ENCODE measurements at places on chromosomes 5 and 9.
A peak's percentile ranks its signal among the peaks of the same experiment; 100 is the strongest.

GRCh38 chr9:103397868-103398600, 402.9 kb downstream of the CYLC2 start:
- DNase-seq = peak; percentile 11

- no peak for DNase-seq
Observed at GRCh38 chr5:159514229-159514810, 184.0 kb upstream of the IL12B start.

GRCh38 chr5:44426944-44427343, 37.7 kb upstream of the FGF10 start:
- no peak for DNase-seq

- no peak for DNase-seq
Observed at GRCh38 chr5:130035388-130035787, 131.1 kb downstream of the CHSY3 start.

- no peak for DNase-seq
Observed at GRCh38 chr5:100161868-100162267, 373.3 kb upstream of the FAM174A start.

DNA sequence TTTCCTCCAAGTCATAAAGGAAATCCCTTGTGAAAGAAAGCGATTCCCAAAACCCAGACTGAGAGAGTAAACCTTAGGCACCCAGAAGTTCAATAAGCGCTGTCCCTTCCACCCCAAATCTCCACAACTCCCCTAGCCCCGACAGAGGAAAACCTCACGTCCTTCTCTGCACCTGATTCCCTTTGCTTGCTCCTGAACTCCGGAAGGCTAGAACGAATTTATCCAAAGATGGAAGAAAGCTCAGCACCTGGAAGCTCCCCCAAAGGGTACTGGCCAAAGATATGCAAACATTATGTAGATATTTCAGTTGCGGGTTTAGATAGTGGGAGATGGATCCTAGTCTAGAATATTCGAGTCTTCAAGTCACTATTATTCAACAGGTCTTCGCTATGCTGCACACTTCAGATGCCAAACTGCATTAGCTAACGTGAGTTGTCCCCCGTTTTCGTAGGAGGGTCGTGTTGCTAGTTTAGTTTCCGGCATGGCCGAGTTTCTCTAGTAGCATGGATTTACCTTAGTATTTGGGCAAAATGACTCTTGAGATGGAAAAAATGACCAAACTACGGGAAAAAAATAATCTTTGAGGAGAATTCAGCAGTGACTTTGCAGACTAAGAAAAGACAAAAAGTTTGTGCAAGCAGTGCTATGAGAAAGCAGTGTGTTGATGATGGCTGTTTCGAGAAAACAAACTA, 27.7 kb downstream of the NR2F1 start:
- DNase-seq = no peak

DNA sequence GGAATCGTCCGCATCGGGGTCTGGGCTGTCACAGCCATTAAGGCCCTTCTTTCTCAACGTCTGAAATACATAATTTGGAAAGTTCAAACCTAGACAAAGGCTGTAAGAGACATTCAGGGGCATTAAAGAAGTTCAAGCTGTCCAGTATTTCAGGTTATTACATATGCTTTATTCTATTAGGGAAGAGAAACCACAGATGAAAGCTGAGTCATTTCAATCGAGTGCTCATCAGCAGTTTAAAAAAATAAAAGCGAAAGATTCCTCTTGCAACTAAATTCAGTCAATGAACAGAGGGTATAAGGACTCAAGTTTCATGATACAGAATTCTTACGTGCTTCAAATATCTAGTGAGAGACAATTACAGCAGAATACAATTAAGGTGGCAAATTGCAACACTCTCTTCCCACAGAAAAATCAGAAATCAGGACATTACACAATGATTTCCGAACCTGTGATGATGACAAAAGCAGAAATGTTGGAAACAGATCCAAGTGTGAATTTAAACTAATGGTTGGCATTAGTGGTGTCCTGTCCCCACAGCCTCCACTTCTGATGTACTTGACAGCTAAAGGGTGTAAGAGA, 121.6 kb downstream of the MEF2C start:
- no peak for DNase-seq

DNA sequence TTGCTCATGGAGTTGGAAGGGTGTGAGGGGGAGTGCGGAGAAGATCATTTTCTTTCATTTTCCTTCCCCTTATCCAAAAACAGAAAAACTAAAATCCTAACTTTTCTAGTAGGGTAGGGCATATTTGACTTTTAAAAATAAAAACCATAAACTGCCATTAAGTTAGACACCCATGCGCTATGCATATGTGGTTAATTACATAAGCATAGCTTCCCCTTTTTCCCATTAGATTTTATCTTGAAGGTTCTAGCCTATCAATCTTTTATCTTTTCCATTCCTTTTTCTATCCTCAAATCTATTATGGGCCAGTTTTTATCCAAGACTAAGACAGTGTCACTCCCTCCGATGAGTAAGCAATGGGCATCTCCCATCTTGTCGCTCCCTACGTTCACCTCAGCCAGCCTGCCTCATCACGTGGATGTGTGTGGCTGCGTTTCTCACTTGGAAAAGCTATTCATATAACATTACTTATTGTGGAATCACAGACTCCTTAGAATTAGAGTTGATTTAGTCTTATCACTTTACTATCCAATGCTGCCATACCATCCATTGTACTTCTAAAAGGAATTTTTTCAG, 49.2 kb downstream of the PCSK5 start:
- DNase-seq = no peak

DNA sequence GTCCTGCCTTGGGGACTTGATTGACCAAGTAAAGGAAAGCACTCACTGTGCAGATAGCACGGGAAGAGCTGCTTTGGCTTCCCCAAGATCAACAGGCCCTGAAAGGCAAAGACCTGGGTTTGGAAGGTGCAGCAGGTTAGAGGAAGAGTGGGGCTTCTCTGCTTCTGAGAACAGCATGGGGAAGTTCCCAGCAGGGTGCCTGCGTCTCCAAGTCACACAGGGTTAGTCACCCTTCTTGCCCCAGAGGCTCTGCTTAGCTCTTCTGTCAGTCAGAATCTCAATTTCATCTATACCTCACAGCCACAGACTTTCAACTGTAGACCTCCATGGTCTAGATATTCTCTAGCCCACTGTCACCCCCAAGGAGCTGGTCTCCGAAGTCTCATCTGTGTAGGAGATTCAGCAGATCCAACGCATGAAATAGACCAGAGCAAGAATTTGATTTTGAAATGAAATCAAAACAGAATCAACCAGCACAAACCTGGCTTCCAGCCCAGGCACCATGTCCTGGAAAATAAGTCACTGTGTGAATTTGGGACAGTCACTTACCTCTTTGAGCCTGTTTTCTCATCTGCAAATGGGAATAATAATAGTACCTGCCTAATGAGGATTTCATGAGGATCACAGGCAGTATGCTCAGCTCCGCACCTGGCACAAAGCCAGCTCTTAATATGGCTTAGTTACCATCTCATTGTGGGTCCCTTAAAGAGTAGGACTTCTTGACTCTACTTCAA, 64.0 kb downstream of the SFXN1 start:
- no peak for DNase-seq

GRCh38 chr9:35500130-35500748, 10.3 kb downstream of the RUSC2 start:
- no peak for DNase-seq

DNA sequence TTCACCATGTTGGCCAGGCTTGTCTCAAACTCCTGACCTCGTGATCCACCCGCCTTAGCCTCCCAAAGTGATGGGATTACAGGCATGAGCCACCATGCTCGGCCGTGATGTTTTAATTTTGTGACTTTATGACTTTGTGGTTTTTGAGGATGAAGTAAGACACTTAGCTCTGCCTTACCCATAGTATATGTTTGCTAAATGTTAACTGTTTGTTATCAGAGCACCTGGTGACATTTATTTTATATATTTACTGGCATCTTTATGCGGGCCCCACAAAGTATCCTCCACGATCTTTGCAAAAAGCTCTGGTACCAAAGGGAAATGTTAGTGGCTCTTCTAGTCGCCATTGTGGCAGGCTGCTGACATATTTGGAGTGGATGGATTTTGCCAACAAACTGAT, 6.7 kb downstream of the SLC23A1 start:
- DNase-seq = no peak

DNA sequence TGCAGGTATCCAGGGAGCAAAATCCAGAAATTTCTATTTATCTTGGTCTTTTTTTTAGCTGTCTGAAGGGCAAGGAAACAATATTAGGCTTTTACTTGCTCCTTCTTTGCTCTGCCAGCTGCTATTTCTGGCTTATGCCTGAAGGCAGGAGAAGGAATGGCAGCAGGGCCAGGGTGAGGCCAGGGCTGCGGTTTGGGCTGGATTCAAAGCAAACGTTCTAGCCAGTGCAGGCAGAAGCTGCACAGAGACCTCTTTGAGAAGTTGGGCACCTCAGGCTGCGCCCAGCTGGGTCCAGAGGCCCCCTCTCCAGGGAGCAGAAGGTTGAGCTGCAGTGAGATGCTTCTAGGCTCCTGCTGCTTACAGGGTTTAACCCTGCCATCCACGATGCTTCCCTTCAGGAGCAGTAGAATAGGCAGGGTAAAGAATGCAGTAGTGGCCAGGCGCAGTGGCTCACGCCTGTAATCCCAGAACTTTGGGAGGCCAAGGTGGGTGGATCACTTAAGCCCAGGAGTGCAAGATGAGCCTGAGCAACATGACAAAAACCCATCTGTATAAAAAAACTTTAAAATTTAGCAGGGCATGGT, 201.2 kb downstream of the ADCY2 start:
- no peak for DNase-seq

DNA sequence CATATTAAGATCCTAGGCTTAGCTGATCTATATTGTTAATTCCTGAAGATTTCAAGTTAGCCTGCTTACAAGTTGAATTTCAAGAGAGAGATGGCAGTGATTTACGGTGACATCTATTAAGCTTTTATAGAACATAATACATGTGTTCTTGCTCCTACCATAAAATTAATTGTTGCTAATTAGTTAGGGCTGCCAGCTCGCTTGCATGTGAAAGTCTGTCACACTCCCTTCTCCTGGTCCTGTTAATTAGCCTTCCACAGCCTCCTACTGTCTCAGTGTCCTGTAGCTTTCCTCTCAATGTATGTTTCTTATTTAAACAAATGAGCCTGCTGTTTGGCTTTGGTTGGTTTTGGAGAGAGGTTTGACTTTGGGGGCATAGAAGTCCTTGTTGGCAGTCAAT, 247.2 kb downstream of the NTRK2 start:
- no peak for DNase-seq

GRCh38 chr5:133051061-133051541, 712 bp upstream of the HSPA4 start:
- no peak for DNase-seq

- DNase-seq = no peak
Observed at GRCh38 chr5:6708814-6709213, 4.4 kb upstream of the TENT4A start.

GRCh38 chr5:171739271-171739670, 46.3 kb upstream of the SMIM23 start:
- DNase-seq = no peak

DNA sequence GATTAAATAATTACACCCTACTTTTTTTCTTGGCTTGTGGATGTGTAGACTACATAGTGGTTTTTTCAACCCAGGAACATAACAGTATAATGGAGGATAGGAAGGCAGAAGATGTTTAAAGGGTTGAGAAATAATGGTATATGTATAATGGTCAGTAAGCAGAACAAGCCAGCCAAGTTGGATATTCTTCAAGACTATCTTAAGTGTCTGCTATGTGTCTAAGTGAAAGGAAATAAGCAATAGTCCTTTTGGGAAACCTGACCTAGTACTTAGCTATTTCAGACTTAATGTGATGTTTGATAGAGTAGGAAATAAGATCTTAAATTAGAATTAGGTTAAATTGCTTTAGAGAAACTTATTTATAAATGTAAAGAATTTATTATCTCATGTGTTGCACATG, 85.7 kb downstream of the PTPDC1 start:
- DNase-seq = no peak

DNA sequence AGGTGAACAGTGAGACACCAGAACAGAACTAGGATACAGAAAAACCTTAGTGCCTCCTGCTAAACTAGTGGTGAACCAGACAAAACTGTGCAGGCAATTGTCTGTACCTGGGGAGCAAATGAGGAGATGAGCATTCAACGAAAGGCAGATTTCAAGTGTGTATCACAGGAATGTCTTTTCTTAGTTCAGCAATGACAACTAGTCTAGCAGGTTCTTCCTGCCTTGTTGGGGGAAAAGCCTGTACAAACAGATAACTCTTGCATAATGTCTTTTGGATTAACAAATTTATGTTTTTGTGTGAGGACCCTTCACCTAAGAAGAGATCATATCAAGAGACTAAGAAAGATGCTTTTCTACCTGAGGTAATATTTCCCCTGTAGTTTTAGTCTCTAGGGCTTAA, 21.8 kb upstream of the DENND4C start:
- no peak for DNase-seq

GRCh38 chr9:17905781-17906175, 326.9 kb downstream of the SH3GL2 start:
- peak; percentile 19 for DNase-seq

DNA sequence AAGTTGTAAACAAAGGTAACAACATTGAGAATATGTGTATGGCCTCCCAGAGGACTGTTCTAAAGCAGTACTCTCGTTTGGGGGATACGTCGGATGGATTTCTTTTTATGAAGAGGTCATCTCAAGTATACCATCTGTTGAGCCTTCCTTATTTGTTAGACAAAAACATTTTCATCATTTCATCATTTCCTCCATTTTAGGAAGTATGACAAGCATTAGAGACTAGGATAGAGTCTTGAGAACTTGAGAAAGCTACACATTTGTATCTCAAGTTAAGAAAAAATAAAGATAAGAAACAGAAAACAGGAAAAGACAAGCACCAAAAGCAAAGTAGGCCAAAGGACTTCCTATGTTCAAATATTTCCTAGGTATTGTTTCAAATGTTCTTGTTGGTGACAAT, 307.0 kb downstream of the EFNA5 start:
- DNase-seq = no peak

GRCh38 chr5:88675168-88675707, 207.7 kb downstream of the MEF2C start:
- no peak for DNase-seq

DNA sequence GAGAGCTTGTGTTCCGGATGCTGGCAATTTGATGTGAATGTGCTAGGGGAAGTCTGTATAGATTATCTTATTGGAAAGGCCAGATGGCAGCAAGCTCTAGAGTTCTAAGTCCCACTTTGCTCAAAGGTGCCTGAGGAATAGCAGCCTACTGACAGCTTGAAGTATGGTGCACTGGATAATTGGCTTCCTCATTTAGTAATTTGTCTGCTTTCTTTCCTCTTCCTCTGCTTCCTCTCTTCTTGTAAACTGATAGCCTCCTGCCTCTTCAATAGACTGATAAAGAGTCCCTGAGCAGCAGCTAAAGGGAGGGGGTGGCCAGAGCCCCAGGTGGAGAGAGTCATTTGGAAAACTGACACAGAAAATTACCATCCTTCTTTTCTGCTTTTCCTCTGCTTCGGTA, 177.3 kb downstream of the FGF1 start:
- no peak for DNase-seq

DNA sequence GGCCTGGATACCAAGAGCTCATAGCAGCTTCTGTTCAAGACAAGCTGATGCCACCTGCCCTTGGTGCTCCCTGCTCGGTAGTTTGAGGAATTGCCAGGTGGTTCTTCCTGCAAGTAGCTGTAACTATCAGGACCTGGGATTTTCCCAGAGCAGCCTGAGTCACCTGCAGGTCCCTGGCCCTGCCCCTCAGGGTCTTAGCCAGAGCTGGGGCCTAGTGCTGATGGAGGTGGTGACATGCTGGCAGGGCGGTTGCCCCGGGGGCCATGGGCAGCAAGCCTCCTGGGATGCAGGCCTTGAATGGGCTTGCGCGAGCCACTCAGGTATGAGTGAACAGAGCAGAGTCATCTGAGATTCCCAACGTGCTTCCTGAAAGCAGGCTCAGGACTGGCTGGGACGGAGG, 262.3 kb downstream of the HSPA4 start:
- no peak for DNase-seq

Data from left colon (tissue), 2 donors.